ENCODE measurements at places on chromosomes 12 and 14.

- no peak for DNase-seq
Observed at GRCh38 chr12:1635301-1636095, 6.5 kb downstream of the WNT5B start.

- no peak for DNase-seq
Observed at GRCh38 chr12:26841085-26841484, 8.1 kb upstream of the ITPR2 start.

DNA sequence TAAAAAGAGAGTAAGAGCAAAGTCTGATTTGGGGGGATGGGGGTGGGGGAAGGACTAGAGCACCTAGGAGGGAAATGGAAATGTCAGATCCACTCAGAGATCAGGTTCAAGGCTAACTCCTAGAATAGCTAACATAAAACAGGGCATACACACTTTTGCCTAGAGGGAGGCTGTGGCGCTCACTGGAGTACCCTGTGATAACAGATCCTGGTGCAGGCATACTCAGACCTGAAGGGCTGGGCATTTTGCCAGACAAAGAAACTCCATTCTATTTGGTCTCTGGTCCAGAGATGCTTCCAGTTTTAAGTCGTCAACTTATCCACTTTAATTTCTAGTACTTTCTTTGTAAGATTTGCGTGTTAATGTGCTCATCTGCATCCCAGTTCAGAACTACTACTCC is 5.8 kb downstream of the CTDSP2 start:
- DNase-seq = no peak

DNA sequence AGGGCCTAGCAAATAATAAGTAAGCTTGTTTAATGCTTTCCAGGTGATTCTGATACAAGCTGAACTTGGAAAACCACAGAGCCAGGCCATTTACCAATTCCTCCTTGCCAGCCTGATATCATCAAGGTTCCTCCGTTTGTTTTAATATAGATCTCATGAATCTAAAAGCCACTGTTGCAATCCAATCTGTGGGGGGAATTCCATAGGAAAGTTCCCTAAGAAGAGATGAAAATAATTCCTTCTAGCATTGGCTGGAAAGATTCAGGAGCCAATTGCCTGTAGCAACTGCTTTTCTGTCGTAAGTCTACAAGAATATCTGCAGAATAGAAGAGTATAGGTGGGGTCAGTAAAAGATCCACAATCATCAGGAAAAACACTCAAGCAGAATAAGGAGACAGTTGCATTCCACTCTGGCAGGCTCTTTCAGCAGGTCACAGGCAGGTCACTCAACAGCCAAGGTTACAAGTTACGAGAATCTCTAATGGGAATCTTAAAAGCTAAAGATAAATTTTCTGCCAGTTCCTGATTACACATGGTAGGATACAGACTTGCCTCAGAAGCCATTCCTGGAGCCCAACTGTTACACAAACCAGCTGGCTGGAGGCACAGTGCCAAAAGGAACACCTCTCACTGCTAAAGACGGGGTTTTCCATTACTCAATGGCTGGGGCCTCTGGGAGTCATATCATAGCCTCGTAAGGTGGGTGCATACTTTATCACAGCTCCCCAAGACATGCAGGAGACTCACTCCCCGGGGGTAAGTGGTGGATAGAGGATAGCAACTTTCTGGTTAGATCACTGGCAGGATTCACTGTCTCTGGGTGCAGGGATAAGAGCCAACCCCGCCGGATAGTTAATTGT is 43.6 kb downstream of the FGD6 start:
- no peak for DNase-seq

DNA sequence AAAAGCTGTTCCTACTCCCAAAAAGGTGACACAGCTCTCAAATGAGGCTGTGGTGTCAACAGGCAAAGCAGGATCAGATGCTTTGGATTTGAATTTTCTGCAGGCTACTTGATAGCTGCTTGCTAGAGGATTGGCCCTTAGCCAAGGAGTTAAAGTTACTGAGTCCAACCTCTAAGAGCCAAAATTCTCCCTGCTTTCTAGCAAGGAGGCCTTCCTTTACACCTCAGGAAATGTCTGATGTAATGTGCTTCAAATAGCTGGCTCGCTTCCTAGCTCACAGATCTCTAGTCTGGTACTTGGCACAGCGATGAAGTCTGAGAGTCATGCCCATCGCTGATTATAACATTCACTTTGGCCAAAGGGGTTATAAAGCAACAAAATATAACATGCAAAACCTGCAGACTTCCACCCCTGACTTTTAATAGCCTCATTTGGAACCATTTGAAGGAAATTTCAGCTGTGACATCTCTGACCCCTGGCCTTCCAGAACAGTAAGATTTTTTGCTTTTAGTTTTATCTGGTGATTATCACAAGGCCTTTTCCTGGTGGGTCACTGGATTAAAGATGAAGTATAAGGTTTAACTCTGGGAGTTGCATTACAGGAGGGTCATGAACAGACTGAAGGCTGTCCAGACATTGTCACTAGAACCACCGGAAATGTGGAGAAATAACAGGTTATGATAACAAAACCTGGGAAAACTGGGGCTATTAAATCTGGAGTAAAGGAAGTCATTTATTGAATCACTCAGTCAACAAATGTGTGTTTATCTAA is 189.7 kb downstream of the EPS8 start:
- DNase-seq = no peak

All from stimulated activated effector memory CD8-positive, alpha-beta T cell treated with anti-CD3 and anti-CD28 coated beads, Interleukin-12 subunit alpha, Interleukin-12 subunit beta, amount 100 ng/mL, for 72 hours (primary cell).